Adrenal gland (tissue), 19 donors: ENCODE measurements at places on chromosomes 1 and 21.

GRCh38 chr1:229191066-229191674, 79.7 kb upstream of the RAB4A start:
- no peak overlapping the region for H3K27ac ChIP-seq
- DNase-seq = no peak
- H3K4me1 ChIP-seq = peaks cover 8% of the 10 kb centered on the region

DNA sequence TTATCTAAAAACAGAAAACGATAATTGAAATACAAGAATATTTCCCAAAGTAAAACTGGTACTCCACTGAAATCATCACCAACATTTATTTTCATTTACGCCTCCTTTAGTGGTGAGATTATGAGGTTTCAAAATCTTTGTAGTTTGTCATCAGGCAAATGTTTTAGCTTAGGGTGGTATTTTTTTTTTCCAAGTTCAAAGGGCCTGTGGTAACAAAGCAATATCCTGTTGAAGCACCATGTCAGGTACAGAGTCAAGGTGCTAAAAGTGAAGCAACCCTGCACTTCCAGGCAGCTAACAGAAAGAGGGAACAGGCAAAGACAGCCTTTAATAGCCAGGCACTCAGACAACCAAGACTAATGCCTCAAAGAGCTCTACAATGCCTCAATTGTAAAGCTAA, 89.2 kb downstream of the JAK1 start:
- H3K27ac ChIP-seq = no peak overlapping the region
- no peaks in the 10 kb centered on the region for H3K27me3 ChIP-seq
- no peak for DNase-seq
- H3K4me3 ChIP-seq = no peak overlapping the region
- no peaks in the 10 kb centered on the region for H3K4me1 ChIP-seq

DNA sequence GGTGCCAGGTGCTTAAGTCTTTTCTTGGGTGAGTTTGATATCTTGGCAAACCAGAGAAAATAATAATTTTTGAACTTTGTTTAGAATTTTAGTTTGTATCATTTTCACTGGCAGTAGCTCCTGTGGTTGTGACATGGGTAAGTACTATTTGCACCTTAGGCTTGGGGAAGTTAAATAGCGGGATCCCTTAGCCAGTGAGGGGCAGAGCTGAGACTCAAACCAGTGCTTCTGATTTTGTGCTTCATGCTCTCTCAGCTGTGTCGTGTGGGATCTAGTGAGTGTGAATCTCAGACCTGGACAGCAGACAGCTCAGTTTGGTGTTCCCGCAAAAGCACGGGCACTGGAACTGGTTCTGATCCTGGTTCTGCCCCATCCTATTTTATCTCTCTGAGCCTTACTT, 9.6 kb downstream of the PRCC start:
- H3K4me3 ChIP-seq = no peak overlapping the region
- H3K4me1 ChIP-seq = peaks cover 58% of the 10 kb centered on the region
- no peak overlapping the region for H3K27ac ChIP-seq
- peak; percentile 41 for DNase-seq
- no peaks in the 10 kb centered on the region for H3K36me3 ChIP-seq

GRCh38 chr1:233372218-233373120, 44.9 kb downstream of the MAP3K21 start:
- H3K4me3 ChIP-seq = no peak overlapping the region
- peaks cover 14% of the 10 kb centered on the region for H3K4me1 ChIP-seq
- no peaks in the 10 kb centered on the region for H3K27me3 ChIP-seq
- no peaks in the 10 kb centered on the region for H3K36me3 ChIP-seq
- no peak overlapping the region for H3K27ac ChIP-seq

DNA sequence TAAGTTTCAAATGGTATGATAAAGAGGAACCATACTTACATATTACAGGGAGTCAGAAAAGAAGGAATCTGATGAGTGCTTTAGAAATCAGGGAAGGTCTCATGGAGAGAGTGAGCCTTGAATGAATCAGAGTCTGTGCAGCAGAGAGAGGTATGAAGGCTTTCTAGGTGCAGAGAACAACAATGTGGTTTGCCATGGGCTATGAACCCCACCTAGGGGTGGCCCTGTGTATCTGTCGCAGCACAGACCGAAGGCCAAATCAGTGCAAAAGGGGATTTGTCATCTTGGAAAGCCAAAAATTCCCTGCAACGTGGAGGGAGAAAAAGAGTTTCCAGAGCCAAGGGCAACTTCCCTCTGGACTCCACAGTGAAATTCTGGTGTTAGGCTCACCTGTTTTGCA, 3.5 kb downstream of the PAPPA2 start:
- no peaks in the 10 kb centered on the region for H3K4me1 ChIP-seq
- no peak for DNase-seq
- no peak overlapping the region for H3K4me3 ChIP-seq
- no peaks in the 10 kb centered on the region for H3K27me3 ChIP-seq
- no peaks in the 10 kb centered on the region for H3K36me3 ChIP-seq

GRCh38 chr1:37270639-37271038, 203.7 kb upstream of the ZC3H12A start:
- DNase-seq = no peak
- no peaks in the 10 kb centered on the region for H3K36me3 ChIP-seq
- no peak overlapping the region for H3K4me3 ChIP-seq
- H3K27ac ChIP-seq = no peak overlapping the region

DNA sequence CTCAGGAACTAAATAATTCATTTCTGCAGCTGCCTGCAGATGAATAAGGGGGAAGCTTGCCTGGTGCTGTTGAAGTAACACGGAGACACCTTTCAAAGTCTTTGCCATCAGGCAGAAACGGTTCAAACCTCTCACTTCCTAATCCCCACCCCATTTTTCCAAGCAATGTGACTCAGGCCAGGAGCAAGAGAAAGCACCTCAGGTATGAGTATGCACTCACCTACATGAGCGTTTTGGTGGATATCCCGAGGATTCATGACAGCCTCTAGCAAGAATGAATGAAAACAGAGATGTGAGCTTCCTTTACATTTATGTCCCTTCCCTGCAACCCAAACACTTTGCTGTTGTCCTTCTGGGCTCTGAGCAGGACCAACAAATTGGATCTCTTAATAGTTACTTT, 63.4 kb upstream of the LAX1 start:
- H3K4me1 ChIP-seq = no peaks in the 10 kb centered on the region
- no peak overlapping the region for H3K4me3 ChIP-seq
- H3K27ac ChIP-seq = no peak overlapping the region
- H3K36me3 ChIP-seq = no peaks in the 10 kb centered on the region
